ENCODE measurements at places on chromosomes 1 and 21.

- DNase-seq = no peak
These were observed 37.8 kb downstream of the FRRS1 start for GRCh38 chr1:99728494-99729235.

DNA sequence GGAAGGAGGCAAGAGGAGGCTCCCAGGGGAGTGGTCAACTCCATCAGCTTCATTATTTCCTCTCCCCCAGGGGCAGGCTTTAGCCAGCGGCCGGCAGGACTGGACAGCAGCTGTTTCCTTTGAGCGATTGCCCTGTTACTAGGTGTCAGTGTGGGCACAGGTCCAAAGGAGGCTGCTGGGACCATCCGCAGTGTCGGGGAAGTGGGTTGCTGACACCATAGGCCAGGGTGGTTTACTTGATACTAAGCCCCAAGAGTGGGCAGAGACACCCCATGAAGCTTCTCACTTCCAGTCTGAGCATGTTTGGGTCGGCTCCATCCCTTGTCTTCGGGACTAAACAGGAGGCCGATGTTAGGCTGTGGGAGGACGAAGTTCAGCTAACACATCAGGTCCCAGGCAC is 63.6 kb downstream of the KAZN start:
- no peak for DNase-seq

GRCh38 chr1:67682659-67683197 is 2.3 kb upstream of the GADD45A start:
- DNase-seq = no peak

DNA sequence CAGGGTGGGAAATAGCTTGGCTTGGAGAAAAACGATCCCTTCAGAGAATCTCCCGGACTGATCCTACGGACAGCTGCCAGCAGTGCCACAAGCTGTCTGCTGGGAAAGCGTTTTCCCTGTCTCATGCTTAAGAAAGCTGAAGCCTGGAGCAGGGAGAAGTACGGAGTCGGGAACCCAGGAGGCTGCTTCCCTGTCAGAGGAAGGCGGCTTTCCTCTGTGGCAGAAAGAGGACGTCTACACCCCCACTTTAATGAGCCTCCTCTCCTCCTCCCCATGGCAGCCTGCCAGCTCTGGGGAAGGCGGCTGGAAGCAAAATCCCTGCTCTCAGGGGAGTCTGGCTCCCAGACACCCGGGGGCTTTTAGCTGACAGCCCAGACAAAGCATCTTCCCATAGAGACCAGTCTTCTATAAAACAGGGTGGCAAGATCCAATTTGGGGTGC is 7.3 kb downstream of the KIF21B start:
- DNase-seq = no peak

DNA sequence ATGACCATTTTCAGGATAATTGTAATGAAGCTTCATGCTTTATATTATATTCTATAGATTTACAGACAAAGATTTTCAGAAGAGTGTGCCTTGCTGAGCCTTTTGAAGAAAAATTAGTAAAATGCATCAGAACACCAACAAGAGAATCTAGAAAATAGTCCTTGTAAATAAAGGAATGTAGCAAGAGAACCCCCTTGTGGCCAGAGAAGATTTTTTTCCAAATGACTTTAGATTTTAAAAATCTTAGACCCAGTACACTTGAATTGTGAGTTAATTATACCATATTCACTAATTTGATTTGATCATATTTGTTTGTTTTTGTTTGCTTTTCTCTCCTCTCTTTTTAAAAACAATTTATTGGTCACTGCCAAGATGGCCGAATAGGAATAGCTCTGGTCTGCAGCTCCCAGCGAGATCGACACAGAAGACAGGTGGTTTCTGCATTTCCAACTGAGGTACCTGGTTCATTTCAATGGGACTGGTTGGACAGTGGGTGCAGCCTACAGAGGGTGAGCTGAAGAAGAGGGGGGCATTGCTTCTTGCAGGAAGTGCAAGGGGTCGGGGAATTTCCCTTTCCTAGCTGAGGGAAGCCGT is 12.8 kb upstream of the IFI44L start:
- no peak for DNase-seq

Measured in T-helper 2 cell (primary cell).